NCI-H2107 (cell line): ENCODE measurements at places on chromosomes 2 and 18.

- DNase-seq: no peak
Observed at GRCh38 chr2:55173438-55174054, 58.5 kb downstream of the CLHC1 start.

GRCh38 chr2:238128534-238129001, 9.9 kb upstream of the KLHL30 start:
- DNase-seq: no peak

GRCh38 chr2:49123600-49123999, 30.7 kb downstream of the FSHR start:
- no peak for DNase-seq

- no peak for DNase-seq
Observed at GRCh38 chr2:220194630-220195584, 567.5 kb downstream of the SLC4A3 start.

DNA sequence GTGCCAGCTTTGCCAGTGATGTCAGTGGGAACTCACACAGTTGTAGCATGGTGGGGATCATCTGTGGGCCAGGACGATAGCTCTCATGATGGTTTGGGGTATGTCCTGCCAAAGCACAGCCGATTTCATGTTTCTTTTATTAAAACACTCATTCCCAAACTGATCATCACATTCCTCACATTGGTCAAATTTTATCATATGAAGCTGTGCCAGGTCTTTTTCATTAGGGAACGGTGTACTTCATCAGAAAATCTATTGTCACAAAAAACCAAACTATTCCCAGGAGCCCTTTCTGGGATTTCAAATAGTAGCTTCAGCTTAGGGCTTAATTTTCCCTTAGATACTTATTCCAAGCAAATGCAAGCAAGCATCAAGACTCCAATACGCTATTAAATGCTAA, 42.0 kb downstream of the ITGA4 start:
- DNase-seq: no peak

- no peak for DNase-seq
Observed at GRCh38 chr18:78801011-78801410, 178.6 kb upstream of the SALL3 start.

DNA sequence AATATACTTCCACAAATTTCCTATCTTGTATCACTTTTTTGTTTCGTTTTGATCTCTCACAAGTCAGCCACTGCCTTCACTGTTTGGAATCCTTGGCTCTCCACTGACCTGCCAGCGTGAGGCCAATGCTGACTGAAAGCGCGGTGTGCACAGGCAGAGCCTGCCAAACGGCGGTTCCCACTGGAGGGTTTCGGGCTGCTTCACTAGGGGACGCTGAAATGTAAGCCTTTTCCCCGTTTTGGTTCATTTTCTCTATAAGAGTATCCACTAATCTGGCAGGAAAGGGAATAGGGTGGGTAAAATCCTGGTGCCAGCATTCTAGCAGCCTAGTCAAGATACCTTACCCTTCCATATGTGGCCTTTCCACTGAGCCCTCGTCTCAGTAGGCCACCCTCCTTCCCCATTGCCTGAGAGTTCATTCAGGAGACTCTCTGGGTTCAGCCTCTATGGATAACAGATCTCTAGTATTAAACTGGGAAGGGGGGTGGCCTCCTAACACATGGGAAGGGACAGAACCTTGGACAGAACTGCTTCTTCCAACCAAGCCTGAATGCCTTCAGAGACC, 91.5 kb downstream of the DYM start:
- peak; percentile 43 for DNase-seq

DNA sequence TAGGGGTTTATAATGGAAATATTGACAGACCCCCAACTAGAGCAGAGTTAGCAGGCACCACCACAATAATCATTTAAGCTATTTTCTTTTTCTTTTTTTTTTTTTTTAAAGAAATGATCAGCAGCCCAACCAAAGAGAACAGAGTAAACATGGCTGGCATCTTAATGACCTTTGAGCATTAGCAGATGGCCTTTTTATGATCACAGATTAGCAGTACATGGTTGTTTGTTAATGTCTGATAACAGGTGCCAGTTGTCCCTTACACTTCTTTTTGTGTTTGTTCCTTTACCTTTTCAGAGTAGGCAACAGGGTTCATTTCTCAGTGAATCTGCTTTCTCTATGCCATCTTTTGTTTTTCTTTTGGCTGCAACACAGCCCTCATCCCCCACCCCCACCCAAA, 747.0 kb downstream of the BCL11A start:
- DNase-seq: no peak

DNA sequence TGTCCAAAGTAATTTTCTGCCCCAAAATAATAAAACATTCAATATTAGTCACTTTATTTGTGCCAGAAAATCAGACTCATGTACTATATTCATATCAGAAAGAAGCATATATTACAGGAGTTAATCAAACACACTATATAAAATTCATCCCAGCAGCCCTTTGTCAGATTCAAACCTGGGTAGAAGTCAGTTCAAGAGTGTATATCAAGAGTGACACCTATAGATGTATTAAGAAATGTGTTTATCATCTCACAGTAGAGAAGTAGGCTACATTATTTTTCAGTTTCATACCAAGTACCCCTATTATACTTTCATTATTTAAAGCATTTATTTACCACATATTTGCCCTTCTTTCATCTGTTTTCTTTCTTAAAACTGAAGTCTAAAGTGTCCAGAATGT, 193.2 kb upstream of the DDX18 start:
- DNase-seq: no peak

- no peak for DNase-seq
Observed at GRCh38 chr2:174166261-174166660, 82.1 kb downstream of the OLA1 start.

- no peak for DNase-seq
Observed at GRCh38 chr18:32730620-32731091, 42.2 kb downstream of the KLHL14 start.

GRCh38 chr2:159088906-159089305, 120.5 kb downstream of the TANC1 start:
- no peak for DNase-seq

DNA sequence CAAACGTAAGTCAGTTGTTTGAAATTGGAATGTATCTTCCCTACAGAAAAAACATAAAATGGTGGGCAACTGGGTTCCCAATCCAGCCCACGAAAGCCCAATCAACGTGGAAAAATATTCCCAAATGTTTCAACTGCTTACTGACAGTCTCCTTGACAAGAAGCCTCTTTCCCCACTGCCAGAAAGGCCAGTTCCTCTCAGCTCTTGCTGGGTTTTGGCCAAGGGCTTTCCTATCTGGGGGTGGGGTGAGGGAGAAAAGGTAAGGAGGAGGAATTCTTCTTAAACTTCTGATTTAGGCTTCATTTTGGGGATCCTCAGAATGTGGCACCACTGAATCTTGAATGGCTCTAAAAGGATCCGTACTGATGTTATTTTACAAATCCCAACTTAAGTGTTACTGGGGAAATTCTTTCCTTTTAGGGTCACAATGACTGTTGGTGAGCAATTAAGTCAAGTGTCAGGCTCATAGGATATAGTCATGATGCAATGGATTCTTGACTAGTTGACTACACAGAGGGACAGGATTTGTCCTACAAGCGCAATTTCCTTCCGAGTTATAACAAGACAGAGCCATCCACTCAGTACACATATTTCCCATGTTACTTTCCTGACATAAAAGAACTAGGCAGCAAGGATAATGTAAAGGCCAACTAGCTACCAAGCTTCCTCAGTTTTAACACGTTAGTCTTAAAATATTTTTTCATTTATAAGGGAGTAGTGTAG, 73.6 kb downstream of the SPRED2 start:
- no peak for DNase-seq

GRCh38 chr2:80120866-80121265, 183.7 kb downstream of the LRRTM1 start:
- no peak for DNase-seq

DNA sequence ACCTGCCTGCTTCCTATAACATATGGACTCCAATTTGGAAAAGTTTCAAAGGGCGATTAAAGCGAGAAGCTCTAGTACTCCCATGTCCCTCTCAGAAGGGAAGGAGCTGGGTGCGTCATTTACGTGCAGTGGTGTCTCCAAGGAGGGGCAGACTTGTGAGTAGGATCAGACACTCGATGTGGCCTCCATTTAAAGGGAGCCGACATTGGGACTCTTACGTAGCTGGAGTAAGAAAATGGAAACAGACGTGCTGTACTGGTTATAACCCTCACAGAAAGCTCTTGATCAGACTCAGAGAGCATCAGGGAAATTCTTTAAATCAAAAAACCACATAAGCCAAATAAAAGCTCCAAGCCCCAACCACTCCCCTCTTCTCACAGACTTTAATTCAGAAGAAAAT, 198.5 kb downstream of the KLHL29 start:
- no peak for DNase-seq

DNA sequence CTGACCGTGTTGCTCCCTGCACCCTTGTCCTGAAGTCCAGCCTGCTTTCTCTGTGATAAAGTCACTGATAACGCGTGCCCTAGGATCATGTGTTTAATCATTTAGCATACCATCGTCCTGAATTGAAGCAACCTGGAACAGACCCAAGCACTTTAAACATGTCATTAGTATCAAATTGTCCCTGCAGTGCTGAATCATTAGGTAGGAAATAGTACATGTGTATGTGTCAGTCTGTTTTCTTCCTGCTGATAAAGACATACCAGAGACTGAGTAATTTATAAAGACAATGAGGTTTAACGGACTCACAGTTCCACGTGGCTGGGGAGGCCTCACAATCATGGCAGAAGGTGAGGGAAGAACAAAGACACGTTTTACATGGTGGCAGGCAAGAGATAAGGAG, 2.8 kb downstream of the ASB18 start:
- no peak for DNase-seq

DNA sequence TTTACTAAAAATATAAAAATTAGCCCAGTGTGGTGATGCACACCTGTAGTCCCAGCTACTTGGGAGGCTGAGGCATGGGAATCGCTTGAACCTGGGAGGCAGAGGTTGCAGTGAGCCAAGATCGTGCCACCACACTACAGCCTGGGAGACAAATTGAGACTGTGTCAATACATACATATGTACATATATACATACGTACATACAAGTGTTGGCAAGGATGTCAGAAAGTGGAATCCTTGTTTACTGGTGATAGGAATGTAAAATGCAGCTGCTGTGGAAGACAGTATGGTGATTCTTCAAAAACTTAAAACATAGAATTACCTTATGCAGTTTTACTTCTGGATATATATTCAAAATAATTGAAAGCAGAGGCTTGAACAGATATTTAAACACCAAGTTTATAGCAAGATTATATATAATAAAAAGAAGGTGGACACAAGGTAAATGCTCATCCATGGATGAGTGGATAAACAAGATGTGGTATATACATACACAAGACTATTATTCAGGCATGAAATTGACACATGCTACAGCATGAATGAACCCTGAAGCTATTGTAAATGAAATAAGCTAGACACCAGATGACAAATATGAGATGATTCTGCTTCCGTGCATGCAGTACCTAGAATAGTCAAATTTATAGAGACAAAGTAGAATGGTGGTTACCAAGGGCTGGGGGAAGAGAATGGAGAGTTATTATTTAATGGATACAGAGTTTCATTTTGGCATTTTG, 43.2 kb downstream of the CCDC138 start:
- DNase-seq: no peak

DNA sequence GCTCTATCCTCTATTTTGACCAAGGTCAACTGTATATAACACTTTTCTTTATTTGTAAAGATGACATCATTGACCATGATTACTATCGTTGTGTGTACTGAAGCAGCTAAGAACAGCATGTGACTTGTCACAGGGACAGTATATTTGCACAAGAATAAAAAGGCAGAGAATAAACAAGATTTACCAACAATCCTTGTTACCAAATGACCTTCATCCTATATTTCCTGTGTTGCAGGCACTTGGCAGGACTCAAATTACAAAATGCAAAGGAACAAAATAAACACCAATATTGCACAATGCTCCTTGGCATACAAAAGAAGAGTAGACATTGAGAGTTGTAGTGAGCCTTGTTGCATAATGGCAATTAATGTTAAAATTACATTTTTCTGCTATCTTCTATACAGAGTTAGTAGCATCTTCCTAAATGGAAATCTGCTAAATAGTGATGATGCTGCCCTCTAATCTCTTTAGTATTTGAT, 61.8 kb downstream of the RFTN2 start:
- DNase-seq: peak; percentile 4

GRCh38 chr2:72545790-72546189, 280.0 kb downstream of the EXOC6B start:
- DNase-seq: no peak

- DNase-seq: no peak
Observed at GRCh38 chr2:198036029-198036879, 231.9 kb downstream of the PLCL1 start.

DNA sequence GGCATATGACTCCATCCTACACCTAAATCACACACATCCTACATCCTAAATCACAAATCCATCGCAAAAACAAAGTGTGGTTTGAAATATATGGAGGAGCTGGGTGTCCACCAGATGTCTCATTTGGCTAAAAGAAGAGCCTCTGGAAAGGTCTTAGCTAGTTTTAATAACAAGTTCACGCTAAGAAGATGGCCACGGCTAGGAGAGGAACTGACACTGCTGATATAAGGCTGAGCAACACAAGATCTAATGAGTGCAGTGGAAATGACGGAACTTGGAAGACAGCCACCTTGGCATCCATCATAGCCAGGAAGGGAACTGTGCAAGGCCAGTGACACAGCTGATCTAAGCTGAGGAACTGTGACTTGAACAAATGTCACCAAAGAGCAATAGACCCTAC, 60.0 kb upstream of the AGAP1 start:
- no peak for DNase-seq

DNA sequence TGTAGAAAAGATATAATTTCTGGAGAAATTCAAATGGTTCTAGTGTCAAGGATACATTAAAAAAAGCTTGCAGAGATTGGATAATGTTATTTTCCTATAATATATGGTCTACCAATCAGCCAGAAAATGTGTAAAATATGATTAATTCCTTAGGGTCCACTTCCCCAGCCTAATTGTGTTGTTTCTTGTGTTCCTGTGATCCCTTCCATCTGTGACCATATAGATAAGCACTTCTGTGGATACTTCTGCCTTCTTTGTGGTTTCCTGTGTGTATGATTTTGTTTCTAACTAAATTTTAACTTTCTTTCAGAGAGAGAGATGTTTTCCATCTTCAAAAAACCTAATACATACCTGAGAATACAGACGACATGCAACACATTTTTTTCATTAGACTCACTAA, 367.1 kb upstream of the PIK3C3 start:
- DNase-seq: no peak

DNA sequence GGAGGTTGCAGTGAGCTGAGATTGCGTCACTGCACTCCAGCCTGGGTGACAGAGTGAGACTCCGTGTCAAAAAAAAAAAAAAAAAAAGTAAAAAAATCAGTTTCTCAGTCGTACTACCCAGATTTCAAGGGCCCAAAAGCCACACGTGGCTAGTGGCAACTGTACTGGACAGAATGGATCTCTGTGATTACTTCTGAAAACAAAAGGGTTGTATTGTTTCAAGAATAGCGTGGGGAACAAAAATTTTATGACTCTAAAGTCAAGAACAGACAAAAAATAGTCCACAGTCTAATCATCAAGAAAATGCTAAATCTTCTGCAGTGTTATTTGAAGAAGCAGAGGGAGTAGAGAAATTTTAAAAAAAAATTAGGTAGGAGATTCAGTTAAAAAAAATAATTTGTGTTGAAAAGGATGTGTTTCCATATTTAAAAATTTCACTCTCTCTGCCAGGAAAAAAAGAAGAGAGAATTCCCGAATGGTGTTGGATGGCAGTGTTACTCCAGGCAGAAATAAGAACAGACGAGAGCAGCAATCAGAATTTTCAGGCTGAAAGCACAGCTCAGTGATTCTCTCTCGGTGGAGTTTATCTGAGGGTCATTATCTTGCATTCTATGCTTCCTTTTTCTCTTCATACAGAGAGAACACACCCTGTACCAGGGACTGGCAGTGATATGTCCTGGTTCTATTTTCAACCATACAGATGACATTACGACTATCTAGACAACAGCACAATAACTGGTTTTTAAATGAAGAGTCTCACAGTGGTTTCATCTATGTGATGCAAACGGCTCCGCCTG, 61.8 kb downstream of the CABYR start:
- DNase-seq: no peak
